ENCODE measurements at places on chromosomes 13 and 19. TPM values are rescaled to one million over a fixed set of nuclear protein-coding genes. Genes with fewer than 3 reads are reported as not detected.

GRCh38 chr13:93399212-93399611 is 172.6 kb downstream of the GPC6 start:
- H3K36me3 ChIP-seq, result no peaks in the 10 kb centered on the region
- H3K27me3 ChIP-seq, result no peaks in the 10 kb centered on the region
- H3K27ac ChIP-seq, result no peak overlapping the region
- H3K4me1 ChIP-seq, result no peaks in the 10 kb centered on the region

GRCh38 chr19:12649941-12650340 is 16.6 kb downstream of the MAN2B1 start:
- H3K27me3 ChIP-seq, result no peaks in the 10 kb centered on the region
- no peak for DNase-seq
- peaks cover under 1% of the 10 kb centered on the region for H3K36me3 ChIP-seq
- H3K4me3 ChIP-seq, result no peak overlapping the region
- no peaks in the 10 kb centered on the region for H3K4me1 ChIP-seq
- H3K27ac ChIP-seq, result no peak overlapping the region

GRCh38 chr13:71338070-71338469 is 528.9 kb downstream of the DACH1 start:
- no peak overlapping the region for H3K27ac ChIP-seq
- DNase-seq, result no peak
- H3K27me3 ChIP-seq, result no peaks in the 10 kb centered on the region

GRCh38 chr19:47719047-47719859 is 6.0 kb downstream of the EHD2 start:
- peaks cover 28% of the 10 kb centered on the region for H3K36me3 ChIP-seq
- DNase-seq, result peak; percentile 98
- peak overlapping the region; percentile 21 for H3K4me3 ChIP-seq
- H3K27me3 ChIP-seq, result no peaks in the 10 kb centered on the region
- peak overlapping the region; percentile 86 for H3K27ac ChIP-seq

The LAIR2 gene
- polyA plus RNA-seq, result not detected
